ENCODE measurements at places on chromosomes 6 and 20. TPM values are rescaled to one million over a fixed set of nuclear protein-coding genes. Genes with fewer than 3 reads are reported as not detected.
A peak's percentile ranks its signal among the peaks of the same experiment; 100 is the strongest.

GRCh38 chr20:37980876-37981275, 52.4 kb downstream of the TTI1 start:
- no peak for DNase-seq

- DNase-seq: no peak
Measured at GRCh38 chr6:161683400-161683799, 409.5 kb upstream of the AGPAT4 start.

Gene SIRPB2
- under 0.01 TPM for total RNA-seq

GRCh38 chr6:113594726-113595125, 262.4 kb upstream of the MARCKS start:
- no peak for DNase-seq

- peak; percentile 72 for DNase-seq
Measured at GRCh38 chr20:46353500-46354206, 45.4 kb upstream of the CDH22 start.

All from osteoblast (primary cell).